RWPE1 (cell line): ENCODE measurements at places on chromosomes 13 and 19.

GRCh38 chr19:31575846-31576335 is 226.7 kb upstream of the TSHZ3 start:
- DNase-seq, result no peak

- DNase-seq, result no peak
These were observed 555 bp downstream of the SAMD4B start for GRCh38 chr19:39342647-39343305.

DNA sequence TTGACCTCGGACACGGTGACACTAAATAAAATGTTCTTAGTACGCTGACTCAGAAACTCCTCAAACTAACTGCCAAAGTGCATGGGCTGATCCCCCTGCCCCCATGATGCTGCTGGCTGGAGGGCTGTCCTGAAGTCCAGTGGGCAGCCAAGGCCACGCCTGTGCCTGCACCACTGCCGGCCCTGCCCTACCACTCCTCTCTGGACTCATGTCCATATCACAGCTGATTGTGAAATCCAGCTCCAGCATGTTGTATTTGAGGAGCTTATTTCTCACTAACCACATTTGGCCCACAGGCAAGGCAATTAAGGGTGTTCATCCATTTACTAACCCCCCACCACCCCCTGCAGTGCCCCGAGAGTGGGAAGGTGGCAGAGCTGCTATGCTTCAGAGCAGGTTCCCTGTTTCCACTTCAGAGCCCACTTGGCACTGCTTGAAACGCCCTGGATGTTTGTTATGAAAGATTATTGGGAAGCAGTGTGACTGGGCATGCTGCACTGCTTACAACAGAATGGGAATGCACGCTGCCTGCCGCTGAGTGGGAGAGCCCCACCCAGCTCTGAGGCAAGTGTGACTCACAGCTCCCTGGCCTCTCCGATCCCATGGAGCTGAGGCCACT is 114.0 kb downstream of the UQCRFS1 start:
- DNase-seq, result peak; percentile 84

GRCh38 chr13:45113233-45114224 is 6.8 kb upstream of the GTF2F2 start:
- DNase-seq, result no peak

GRCh38 chr19:28605501-28606268 is 607.3 kb downstream of the UQCRFS1 start:
- no peak for DNase-seq

GRCh38 chr19:6580313-6580712 is 10.6 kb downstream of the CD70 start:
- peak; percentile 80 for DNase-seq

- no peak for DNase-seq
These were observed 80.6 kb downstream of the KDM4B start for GRCh38 chr19:5049561-5049960.

DNA sequence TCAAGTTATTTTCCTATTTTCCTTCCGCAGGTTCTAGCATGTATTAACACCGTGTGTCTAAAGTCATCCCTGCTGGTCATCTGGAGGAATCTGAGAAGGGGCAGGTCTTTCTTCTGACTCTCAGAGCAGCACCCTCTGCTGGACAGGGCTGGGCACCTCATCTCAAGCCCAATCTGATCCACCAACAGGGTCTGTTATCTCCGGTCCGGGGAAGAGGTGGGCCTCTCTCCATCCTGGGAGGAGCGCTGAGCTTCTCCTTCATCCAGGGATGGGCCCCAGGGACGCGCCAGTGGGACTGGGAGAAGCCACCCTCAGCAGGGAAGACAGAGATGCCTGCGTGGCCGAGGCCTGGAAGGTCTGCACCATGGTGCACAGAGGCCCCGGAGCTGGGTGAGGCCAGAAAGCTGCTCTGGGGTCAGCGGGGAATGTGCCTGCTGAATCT is 26.0 kb upstream of the ZNF331 start:
- DNase-seq, result peak; percentile 13

DNA sequence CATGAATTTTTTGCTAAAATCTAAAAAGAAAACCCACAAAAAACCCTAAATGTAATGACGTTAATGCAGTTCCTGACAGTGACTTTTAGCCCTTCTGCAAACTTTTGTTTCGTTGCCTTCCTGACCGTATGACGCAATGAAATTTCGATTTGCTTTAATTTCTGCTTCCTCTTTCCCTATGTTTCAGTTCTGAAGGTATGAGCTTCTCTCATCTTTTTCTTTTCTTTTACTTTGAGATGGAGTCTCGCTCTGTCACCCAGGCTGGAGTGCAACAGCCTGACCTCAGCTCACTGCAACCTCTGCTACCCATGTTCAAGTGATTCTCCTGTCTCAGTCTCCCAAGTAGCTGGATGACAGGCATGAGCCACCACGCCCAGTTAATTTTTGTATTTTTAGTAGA is 6.1 kb upstream of the LILRA5 start:
- DNase-seq, result no peak

- no peak for DNase-seq
These were observed 9.8 kb upstream of the CPB2 start for GRCh38 chr13:46114613-46115012.

DNA sequence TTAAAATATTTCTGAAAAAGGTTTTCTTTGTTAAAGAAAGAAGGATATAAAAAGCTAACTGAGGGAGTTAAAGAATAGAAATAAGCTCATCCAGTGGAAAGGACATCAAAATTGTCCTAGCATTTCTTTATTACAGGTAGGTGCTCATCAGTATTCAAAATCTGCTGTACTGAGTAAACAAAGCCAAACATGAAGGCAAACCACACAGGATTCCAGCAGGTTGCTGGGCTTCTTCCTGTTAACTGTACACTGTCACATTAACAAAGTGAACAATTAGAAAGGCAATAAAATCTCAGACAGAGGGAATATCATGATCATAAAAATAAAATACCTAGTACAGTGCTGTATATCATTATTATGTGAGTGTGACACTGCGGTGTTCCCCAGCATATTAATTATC is 1541.0 kb downstream of the SLITRK5 start:
- DNase-seq, result no peak

GRCh38 chr13:24654741-24655140 is 25.5 kb upstream of the ATP12A start:
- DNase-seq, result no peak

GRCh38 chr13:27186295-27186694 is 14.7 kb upstream of the USP12 start:
- peak; percentile 28 for DNase-seq

- DNase-seq, result no peak
These were observed 828 bp upstream of the PBX4 start for GRCh38 chr19:19619181-19619848.

DNA sequence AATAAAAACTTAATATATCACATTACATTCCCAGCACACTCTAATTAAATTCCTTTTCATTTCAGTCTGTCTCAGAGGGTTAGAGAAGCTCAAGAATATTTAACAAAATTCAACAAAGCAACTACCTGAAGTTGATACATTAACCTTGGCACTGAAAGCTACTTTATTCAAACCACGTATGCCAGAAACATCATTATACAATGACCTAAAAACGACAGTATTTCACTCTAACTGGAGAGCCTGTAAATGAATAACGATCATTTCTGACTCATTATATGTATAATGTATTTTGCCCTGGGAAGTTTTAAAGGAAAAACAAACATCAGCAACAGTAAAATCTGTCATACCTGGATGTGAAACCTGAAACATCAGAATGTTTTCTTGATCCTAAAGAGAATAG is 270.1 kb downstream of the SLITRK5 start:
- DNase-seq, result no peak

- DNase-seq, result peak; percentile 64
These were observed 14.5 kb downstream of the PPFIA3 start for GRCh38 chr19:49133621-49134454.

- no peak for DNase-seq
These were observed 16.1 kb downstream of the ADAT3 start for GRCh38 chr19:1921326-1921725.

DNA sequence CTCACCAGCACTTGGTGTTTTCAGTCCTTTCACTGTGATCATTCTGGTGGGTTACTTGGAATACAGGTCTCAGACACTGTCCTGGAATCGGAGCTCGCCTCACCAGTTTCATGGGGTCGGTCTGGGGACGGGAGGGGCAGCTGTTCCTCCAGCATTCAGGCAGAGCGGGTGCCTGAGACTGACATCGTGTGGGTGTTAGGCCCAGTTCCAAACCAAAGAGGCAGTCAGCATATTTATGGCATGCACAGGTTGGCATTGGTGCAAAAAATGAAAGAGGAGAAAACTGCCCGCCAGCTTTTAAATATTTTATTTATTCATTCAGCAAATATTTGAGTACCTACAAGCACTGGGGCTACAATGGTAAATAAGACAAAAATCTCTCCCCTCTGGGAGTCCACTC is 20.1 kb downstream of the PLEKHF1 start:
- DNase-seq, result no peak

DNA sequence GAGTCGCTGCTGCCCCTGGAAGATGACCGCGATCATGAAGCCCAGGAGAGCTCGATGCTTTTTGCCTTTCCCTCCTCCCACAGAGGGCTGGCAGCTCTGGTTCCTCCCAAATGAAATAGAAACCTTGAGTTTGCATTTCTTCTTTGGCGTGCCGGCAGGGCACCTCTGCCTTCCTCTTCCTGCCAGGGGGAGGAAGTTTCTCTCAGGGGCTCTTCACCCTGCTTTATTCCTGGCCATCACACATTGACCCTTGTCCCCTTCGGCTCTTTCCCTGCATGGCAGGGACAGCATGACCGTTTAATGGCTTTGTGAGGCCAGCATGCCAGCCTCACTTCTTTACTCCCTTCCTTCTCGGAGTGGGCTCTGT is 47.9 kb downstream of the ACTN4 start:
- DNase-seq, result no peak

GRCh38 chr19:55858401-55858800 is 22.1 kb downstream of the NLRP4 start:
- DNase-seq, result no peak

DNA sequence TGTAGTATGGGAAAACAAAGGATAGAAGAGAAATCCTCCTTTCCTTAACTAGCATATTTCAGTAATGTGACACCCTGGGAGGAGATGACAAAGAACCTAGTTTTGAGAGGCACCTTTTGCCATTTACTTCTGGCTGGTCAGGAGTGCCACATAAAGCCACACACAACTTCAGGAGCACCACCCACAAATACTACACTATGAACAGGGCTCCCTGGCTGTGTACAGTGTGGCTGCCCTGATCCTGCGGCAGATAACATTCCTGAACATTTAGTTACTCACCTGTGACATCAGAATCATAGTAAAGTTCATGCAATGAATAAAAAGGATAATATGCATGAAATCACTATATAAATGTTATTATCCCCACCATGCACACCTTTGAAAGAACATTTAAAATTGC is 17.4 kb upstream of the IRS2 start:
- DNase-seq, result no peak

DNA sequence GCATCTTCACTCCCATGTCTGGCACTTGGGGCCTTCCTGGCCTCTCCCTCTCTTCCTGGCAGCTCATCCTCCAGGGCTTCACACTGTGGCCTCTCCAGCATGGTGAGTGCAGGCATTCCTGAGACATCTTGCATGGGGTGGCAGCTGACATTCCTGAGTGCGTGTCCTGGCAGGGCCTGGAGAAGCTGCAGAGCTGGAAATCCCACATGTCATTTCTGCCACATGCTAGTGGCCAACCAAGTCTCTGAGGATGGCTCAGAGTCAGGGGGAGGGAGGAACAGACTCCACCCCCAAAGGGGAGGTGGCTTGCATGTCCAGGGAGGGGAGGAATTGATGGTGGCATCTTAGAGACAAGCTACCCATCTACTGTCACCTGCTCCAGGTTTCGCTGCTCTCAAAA is 41.6 kb upstream of the AMER2 start:
- DNase-seq, result peak; percentile 70

DNA sequence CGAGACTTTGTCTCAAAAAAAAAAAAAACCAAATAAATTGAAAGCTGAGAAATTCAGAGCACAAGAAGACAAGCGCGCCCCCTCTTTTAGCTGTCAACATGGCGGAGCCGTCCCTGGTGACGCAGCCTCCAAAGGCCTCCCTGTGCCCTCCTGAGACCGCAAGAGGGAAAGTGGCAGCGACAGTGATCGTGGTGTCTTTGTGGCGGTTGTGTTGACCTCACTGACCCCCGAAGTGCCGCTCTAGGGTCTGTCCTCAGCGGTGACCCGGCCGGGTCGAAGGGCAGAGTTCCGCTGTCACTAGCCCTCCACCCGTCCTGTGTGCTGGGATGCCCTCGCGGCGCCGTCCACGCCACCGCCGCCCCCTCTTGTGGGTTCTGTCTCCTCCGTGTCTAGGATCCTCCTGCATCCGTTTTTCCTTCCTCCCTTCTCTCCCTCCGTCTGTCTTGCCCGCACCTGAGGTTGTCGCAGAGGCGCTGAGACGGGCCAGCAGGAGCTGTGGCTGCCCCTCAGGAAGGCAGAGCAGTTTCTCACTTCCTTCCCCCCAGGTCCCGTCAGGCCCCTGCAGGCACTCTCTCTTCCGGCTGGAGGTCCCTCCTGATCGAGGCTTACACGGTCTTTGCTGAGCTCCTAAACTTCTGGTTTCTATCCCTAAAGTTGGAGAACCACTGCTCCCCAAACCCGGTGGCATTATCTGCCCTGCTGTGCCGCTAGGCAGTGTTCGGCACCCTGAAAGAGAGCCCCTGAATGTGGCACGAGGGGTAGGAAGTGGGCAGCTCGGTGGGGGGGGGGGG is 7.2 kb downstream of the UHRF1 start:
- no peak for DNase-seq

GRCh38 chr13:23673354-23673753 is 103.1 kb downstream of the TNFRSF19 start:
- DNase-seq, result peak; percentile 13

GRCh38 chr19:53532362-53532761 is 5.6 kb upstream of the ZNF331 start:
- DNase-seq, result no peak

DNA sequence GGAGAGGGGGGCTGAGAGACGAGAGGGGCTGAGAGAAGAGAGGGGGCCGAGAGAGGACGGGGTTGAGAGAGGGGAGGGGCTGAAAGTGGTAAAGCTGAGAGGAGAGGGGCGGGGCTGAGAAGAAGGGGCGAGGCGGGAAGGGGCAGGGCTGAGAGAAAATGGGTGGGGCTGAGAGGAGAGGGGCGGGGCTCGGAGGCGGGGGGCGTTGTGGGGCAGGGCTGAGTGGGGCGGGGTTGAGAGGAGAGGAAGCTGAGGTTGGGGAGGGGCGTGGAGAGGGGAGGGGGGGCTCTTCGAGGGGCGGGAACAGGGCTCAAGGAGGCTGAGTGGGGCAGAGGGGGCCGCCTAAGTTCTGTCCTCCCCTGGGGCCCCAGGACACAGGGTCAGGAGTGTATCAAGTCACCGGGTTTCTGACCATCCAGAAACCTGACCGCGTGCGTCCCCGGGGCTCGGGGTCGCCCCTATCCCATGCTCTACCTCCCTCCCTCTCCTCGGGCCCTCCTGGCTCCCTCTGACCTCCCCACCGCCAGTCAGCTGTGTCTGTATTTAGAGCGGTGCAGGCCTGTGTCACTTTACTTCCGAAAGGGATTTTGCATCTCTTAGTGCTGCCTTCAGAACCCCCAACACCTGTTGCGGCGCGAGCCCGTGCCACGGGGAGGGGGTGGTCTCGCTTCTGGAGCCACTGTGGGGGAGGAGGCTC is 38.6 kb upstream of the SEMA6B start:
- DNase-seq, result peak; percentile 84
